ENCODE measurements at places on chromosomes 11 and 22.

DNA sequence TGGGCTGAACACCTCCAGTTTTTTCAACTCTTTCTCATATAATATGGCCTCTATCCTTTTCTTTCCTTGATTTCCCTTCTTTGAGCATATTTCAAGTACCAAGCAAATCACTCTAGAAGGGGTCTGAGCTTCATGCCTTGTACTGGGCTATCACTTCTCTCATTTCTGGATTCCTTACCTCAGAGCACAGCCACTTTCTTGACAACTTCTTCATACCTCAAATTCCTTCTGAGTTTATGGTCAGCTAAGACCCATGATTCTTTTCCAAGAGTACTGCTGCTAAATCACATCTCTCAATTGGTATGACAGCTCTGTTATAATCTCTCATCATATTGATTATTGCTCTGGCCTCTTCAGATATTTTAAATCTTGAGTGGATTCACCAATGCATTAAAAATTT lies 224.8 kb upstream of the ZBED5 start:
- DNase-seq = no peak

DNA sequence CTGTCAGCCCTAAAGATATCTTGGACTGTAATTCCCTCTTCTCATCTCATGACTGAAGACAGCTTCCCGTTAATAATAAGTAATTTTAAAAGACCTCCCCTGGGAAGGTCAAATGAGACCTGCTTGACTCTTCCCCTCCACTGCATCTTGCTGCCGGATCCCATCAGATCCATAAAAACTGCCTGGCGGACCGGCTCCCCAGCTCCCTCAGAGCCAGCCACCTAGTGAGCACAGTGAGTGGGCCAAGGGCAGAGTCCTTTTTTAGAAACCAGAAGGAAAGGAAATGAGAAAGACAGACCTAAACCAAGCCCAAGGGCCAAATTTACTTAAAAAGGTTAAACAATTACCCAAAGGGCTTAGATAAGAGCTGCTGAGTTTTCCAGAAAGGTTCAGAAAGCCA lies 595.3 kb downstream of the OPCML start:
- no peak for DNase-seq

DNA sequence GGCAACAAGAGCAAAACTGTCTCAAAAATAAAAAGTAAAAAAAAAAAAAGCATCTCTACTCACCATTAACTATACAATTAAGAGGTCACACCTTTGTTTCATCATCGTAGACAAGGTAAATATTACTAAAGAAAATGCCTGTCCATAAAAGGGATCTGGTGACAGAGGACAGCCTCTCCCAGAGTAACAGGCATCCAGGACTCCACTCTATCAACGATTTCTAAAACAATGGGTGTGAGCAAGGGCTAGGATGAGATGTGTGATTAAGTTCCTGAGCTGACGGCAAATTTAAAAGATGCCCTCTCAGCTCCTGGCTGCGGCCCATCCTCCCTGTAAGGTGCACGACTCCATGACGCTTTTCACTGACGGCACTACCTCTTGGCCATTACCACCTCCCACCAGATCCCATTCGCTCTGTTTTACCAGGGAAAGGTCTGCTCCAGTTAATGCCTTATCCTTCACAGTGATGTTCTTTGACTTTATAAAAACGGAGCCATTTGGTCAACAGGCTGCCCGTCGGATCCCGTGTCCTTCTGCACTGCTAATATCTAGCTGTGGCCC lies 2.3 kb upstream of the TMEM45B start:
- DNase-seq = no peak

DNA sequence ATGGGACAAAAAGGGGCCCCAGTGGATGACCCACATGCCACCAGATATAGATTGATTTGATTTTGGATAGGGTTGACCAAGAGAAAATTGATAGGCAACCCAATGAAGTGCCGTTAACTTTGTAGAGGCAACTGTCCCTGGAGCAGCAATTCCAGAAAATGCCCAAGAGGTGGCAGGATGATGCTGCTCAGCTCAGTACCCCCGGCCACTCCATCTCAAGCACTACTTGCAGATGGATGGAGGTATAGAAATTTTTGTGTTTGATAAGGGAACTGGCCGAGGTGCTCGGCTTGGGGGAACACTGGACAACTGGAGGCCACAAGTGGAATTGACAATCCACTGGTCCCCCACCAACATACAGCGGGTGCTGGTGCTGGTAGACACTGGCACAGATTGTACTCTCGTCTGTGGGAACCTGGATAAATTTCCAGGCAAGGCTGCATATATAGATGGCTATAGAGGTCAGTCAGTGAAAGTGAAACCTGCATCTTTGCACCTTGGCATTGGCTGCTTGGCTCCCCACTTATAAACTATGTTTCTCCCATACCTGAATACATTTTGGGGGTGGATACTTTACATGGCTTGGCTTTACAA lies 86.3 kb downstream of the CCDC83 start:
- no peak for DNase-seq

DNA sequence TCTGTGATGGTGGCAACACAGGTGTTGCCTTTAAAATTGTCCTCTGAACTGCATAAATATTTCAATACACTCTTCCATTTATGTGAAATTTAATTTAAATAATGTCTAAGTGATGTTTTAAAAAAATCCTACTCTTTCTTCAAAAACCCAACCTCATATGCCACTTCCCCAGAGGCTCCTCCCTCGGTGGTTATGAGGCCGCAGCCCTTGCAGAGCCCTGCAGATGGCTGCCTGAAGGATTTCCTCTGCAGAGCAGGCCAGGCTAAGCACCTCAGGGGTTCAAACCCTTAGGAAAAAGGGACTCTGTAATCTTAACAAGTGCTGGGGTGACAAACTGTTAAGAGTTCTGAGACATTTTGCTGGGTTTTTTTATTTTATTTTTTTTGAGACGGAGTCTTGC lies 25.2 kb downstream of the MORC2 start:
- no peak for DNase-seq

Data from esophagus squamous epithelium (tissue), 5 donors.